T-cell (primary cell): ENCODE measurements at places on chromosomes 16 and 17. TPM values are rescaled to one million over a fixed set of nuclear protein-coding genes. Genes with fewer than 3 reads are reported as not detected.

KRTAP9-4 gene
- total RNA-seq, result not detected

MYADML2 gene
- not detected for total RNA-seq

SUMO2 gene
- 239 TPM for total RNA-seq

COG1 gene
- 66.3 TPM for total RNA-seq

CLDN9 gene
- total RNA-seq, result not detected

PPP1R9B gene
- 79.0 TPM for total RNA-seq

FNDC8 gene
- not detected for total RNA-seq
